ENCODE measurements at places on chromosomes 13 and 19.

DNA sequence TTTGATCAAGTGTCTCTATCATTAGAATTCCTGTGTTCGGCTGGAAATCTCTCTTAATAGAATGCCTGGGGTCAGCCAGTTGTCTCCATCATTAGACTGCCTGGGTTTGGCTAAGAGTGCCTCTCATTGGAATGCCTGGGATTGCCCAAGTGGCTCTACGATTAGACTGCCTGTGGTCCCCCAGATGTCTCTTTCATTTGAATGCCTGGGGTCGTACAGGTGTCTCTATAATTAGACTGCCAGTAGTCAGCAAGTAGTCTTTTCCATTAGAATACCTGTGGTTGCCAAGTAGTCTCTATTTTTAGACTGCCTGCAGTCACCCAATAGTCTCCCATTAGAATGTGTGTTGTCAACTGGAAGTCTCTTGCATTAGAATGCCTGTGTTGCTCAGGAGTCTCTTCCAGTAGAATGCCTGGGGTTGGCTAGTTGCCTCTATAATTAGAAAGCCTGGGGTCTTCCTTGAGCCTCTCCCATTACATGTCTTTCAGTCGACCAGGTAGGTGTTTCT lies 1523.2 kb downstream of the UQCRFS1 start:
- no peak for DNase-seq

- DNase-seq: peak; percentile 72
Measured at GRCh38 chr19:11242864-11243797, 3.7 kb downstream of the ANGPTL8 start.

GRCh38 chr13:40941581-40941980 lies 77.5 kb downstream of the ELF1 start:
- no peak for DNase-seq

GRCh38 chr13:113034451-113035212 lies 65.6 kb downstream of the MCF2L start:
- peak; percentile 66 for DNase-seq

- no peak for DNase-seq
Measured at GRCh38 chr13:40960716-40961115, 58.4 kb downstream of the ELF1 start.

DNA sequence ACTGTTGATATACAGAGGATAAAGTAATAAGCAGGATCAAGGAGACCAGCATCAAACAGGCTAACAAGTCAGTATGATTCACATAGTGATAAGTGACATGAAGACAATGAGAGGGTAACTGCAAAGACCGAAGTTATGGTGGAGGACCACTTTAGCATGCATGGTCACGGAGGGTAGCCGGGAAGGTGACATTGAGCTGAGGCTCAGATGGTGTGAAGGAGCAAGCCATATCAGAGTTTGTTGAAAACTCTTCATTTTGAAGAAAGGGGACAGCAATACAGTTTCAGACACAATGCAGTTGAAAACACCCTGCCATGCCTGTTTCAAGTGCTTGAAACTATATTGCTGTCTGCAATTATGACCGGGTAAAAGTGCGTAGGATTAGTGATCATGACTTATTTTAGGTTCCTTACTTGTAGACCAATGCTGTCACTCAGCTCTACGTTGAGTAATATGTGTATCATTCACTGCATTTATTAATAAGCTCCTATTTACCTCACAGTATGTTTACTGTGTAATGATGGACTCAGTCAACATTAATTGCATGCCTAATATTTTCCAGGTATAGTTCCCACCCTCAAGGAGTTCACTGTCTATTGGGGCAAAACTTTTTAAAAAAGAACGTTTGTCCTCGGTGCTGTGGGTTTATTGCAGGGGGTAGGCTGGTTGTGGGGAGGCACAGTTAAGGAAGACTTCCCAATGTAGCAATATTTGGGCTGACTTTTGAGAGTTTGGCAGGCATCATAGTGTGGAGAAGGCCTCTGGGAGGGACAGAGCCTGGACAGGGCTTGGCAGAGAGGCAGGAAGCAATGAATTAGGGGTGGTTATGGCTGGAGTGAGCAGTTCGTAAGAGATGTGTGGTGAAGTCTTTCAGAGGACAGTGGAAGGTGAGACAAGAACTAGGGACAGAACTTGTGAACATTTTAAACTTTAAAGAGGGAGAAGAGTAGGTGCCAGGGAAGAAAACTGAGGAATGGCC lies 3.2 kb downstream of the UBAC2 start:
- no peak for DNase-seq

DNA sequence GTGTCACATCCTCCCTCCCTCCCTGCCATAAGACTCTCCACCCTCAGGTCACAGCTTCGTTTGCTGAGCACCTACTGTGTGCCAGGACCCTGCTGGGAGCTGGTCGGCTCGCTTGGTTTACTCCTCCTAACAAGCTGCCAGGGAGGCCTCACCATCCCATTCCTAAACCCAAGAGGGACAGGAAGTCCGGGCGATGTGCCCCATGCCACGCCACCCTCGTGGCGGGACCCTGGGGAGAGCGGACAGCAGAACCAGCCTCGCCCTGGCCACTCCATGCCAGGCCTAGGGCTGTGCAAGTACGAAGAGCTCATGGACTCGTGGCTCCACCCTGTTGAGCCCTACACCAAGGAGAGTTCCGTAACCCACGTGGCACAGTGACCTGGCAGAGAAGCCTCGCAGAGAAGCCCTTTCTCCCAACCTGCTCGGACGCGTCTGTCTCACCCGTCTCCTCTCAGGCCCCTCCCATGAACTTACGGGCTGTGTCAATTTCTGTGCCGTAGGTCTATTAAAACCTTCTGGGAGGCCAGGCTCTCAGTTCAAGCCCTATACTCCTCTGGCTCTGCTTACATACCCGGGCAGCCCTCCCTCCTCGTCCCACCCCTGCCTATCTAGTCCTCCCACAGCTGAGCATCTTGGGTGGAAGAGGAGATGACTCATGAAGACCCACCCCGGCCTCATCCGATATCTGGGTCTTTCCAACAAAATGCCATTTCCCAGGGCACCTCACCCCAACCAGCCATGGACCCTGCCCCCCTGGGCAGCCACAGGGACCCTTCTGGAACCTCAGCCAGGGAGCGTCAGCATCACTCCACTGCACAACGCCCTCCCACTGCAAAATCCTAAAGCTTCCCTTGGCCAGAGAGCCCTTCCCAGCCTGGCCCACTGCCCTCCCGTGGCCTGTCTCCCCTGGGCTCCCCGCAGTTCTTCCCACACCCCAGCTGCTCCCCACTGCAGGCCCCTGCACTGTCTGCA lies 2.6 kb downstream of the UBXN6 start:
- peak; percentile 95 for DNase-seq

DNA sequence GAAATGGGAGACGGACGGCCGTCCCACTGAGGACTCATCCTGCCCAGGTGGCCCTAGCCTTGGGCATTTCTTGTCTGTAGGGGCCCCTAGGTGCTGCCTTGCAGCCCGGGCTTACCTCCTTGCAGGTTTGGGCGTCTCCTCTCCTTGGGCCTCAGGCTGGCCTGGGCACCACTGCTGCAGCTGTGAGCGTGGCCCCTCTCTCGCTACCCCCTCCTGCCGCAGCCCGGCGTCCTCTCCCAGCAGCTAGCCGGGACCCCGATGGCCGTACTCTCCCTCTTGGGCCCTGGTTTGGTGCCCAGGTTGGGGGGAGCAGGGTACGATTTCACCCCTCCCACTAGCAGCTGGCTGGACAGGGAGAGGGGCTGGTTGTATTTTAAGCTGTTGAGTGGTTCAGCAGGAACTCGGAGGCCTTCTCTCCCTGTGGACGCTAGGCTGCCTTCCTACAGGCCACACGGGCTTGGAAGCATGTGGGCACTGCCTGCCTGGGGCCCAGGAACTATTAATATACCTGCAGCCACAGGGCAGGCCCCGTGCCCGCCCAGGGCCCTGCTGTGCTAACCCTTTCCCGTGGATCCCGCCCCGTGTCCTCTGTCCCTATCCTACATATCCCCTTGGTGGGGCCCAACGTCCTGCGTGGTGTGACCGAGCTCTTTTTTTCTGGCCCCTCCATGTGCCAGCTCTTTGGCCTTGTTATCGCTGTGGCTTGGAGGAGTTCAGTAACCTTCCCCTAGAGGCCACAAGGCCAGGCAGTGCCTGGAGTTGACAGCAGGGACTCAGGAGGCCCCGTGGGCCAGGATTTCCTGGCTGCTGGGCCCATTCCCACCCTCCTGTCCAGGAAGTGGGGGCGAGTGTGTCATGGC lies 11.7 kb downstream of the NDUFB7 start:
- no peak for DNase-seq

DNA sequence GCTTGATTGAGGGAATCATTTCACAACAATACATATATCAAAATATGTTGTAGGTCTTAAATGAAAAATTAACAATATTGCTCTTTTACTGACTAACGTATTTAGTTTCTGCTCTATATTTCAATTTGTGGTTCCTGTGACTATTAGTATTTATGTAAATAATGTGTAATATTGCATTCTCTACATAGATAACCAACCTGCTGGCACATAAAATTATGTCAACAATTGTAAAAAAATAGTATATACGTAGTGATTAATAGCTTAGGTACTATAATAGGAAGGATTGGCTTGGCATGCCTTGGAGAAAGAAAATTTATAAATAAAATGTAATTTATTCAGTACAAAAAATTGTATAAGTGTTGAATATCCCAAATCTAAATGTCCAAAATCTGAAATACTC lies 1336.1 kb downstream of the PCDH9 start:
- no peak for DNase-seq

- DNase-seq: no peak
Measured at GRCh38 chr13:20475927-20476691, 49.5 kb downstream of the CRYL1 start.

- no peak for DNase-seq
Measured at GRCh38 chr19:2771786-2772674, 11.0 kb downstream of the SGTA start.

DNA sequence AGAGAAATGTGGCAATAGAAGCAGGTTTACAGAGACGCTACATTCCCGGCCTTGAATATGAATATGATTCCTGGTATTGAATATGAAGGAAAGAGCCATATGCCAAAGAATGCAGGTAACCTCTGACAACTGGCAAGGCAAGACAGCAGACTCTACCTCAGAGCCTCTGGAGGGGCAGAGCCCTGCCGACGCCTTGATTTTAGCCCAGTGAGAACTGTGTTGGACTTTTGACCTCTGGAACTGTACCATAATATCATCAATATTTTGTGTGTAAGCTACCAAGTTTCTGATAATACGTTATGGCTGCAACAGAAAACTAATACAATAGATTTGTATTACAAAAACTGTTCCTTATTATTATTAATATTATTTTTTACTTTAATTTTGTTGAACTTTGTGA lies 219.7 kb downstream of the FGF14 start:
- no peak for DNase-seq

Measured in fibroblast of mammary gland (primary cell).